Stimulated activated CD8-positive, alpha-beta memory T cell treated with anti-CD3 and anti-CD28 coated beads, Interleukin-4, amount 100 ng/mL, for 1 hour (primary cell): ENCODE measurements at places on chromosomes 1 and 21.

DNA sequence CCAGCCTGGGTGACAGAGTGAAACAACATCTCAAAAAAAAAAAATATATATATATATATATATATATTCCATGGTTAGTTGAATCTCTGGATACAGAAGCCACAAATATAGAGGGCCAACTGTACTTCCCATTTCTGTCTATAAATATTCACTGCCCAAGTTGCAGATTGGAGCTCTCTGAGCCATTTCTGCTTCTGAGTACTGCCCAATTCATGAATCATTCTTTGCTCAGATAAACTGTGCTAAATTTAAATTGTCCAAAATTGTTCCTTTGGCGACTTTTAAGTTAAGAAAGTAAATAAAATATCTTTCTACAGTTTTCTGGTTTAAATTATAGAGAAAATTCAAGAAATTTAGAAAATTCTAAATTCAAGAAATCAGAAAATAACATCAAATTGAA lies 23.2 kb upstream of the C1orf146 start:
- DNase-seq: no peak

GRCh38 chr1:203519053-203519840 lies 25.3 kb downstream of the OPTC start:
- DNase-seq: no peak

DNA sequence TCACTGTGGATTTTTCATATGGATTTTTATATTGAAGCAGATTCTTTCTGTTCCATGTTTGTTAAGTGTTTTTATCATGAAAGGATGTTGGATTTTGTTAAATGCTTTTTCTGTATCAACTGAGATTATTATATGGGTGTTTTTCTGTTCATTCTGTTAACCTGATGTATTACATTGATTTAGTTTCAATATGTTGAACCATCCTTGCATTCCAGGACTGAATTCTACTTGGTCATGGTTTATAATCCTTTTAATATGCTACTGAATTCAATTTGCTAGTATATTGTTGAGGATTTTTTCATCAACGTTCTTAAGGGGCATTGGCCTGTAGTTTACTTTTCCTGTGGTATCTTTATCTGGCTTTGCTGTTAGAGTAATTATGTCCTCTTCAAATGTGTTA lies 55.8 kb downstream of the CCDC30 start:
- DNase-seq: no peak

DNA sequence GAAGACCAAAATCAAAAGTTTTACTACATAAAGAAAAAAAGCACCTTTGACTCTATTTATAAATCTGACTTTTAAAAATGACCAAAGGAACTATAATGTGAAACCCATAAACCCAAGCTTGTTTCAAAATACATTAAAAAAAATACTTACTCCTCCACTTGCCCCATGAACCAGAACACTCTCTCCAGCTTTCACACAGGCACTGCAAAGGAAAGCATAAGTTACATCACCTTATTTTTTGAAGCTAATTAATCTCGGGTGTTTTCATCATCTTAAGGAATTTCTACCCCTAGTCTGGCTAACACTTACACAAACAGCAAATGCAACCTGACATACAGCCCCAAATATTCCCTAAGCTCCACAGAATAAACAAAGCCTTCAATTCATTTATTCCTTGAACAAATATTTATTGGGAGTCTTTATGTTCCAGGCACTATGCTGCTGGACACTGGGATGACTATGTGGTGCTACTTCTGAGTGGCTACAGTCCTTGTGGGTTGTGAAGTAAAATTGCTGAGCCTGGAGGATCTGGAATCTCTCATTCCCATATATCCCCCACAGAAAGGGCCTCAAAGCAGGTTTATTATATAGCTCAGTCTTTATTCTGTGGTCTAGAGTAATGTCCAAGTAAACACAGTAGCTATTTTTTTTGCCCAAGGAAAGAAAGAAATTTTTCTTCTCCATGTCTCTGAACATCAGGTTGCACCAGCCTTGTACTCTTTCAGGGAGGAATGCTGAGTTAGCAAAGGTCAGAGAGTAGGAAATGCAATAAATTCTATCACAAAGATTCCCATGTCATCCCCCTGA lies 18.2 kb downstream of the CRYZ start:
- DNase-seq: no peak

DNA sequence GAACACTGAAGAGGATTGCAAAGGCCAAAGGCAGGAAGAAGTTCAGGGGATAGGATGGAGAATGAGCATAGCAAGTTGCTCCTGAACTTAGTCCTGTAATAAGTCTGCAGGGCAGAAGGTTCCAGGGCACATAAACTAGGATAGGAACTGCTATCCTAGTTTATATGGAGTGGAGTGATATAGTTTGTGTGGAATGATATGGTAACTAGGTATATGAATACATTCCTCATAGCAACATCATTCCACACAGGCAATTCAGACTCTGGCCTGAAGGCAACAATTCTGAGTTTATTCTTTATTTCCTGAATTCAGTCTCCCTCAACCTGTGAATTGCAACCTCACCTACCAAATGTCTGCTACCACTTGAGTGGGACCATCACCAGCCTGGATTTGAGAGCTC lies 154.9 kb upstream of the GREM2 start:
- no peak for DNase-seq

DNA sequence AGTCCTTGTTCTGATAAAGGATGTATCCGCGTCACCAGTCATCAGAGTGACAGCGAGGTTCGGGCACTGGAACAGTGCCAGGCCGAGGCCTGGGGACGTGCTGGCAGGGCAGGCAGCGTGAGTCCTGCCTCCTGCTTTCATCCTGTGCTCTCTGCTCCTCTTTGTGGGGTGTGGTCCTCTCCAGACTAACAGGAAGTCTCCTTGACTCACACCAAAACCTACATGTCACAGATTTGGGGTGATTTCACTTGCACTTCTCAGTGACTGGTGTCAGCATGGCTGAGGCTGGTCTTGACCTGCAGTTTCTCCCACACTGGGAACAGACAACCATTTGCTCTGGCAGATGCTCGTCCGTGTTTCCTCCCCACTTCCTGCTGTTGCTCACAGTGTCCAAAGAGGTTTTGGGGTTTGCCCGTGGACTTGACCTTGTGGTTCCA lies 8.8 kb upstream of the NLRP3 start:
- peak; percentile 35 for DNase-seq

DNA sequence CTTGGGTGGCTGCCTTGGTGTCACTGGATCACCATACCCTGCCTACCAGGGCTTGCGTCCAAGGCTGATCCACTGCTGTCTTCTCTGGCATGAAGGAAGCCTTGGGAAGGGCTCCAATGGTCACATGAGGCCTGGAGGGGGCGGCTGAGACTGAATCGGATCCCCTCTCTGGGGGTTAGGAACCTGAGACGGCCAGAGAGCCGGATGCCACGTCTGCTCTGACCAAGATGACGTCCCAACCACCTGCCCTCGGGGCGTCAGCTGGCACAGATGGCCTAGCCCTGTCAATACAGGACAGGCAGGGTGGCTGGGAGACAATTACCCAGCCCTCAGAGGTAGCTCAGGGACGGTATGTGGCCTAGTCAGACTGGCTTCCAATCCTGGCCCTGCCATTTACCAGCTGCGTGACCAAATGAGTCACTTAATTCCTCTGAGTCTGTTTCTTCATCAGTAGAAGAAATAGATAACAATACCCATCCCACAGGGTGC lies 5.4 kb downstream of the TRIM62 start:
- DNase-seq: no peak

DNA sequence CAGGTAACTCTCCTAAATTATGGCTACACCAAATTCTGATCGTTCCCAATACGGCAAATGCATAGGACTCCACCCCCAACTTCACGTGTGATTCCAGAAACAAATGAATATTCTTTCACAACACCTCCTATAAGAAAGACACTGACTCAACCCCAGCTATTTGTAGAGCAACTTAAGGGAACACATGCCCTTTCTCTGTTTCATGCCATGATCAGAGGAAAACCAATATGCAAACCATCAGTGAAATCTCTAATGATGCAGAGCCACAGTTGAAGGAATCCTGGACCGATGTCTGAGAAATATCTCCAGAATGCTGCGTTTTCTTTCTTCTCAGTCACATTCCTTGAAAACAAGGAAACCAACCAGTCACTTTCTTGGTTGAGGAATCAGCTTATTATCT lies 164.2 kb upstream of the PTBP2 start:
- DNase-seq: no peak

DNA sequence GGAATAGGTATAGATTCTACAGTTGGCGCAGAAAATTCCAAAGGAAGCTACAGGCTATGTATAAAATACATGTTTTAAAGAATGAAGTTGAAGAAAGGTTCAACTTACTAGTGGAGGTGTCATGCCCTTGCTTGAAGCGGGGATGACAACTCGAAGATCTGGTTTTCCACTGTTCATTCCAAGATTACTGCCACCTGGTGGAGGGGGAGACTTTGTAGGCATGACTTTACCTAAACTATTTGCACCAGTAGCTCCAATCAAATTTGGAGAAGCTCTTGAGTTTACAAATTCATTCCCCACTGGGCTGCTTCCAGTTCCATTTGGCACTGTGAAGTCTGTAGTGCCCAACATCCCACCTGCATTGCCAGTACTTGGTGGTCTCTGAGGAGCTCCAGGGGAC lies 81.7 kb downstream of the AXDND1 start:
- DNase-seq: no peak

GRCh38 chr1:208756339-208756981 lies 512.3 kb upstream of the PLXNA2 start:
- no peak for DNase-seq

DNA sequence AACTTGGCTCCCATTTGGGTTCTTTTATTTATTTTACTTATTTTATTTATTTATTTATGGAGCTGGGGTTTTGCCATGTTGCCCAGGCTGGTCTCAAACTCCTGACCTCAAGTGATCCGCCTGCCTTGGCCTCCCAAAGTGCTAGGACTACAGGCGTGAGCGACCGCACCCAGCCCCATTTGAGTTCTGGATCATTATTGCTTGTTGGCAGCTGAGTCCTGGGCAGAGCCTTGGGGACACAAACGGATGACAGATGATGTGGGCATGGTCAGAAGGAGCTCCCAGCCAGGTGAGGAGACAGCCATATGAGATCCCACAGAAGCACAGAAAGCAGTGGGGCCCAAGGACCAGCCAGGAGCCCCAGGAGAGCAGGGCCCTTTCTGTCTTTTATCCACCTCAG lies 254.0 kb downstream of the MATN1 start:
- DNase-seq: no peak

DNA sequence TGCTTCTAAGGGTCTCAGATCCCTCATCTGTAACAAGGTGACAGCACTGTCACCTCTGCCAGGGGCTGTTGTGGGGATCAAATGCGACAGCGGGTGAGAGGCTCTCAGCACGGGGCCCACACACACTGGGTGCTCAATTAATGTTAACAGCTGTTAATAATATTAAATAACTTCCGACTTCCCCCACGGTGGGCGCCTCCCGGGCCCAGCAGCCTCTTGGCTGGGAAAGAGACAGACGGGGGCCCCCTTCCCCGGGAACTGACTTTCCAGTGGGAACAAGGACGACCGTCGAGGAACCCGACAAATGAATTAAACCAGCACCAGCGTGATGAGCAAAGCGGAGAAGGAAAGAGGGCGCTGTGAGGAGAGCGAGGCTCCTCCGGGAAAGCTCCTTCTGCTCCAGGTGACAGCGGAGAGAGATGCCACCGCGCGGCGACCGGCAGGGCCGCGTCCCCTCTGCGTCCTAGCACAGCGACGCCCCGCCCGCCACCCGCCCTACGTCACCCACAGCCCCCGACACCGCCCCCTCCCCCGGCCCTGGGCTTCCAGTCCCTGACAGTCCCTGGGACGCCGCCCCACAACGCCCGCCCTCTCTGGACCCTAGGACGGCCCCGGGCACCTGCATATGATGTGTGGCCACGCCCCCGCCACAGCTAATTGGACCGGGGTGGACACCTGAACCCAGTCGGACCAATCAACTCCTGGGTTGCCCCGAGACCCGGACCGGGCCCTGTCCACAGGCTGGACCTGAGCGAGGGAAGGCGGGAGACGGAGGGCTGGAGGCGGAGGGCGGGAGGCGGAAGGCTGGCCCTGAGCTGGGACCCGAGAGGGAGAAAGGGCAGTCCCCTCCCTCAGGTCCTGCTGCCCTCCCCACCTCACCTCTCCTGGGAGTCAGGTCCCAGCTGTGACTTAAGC lies 38.2 kb downstream of the MATN1 start:
- no peak for DNase-seq

DNA sequence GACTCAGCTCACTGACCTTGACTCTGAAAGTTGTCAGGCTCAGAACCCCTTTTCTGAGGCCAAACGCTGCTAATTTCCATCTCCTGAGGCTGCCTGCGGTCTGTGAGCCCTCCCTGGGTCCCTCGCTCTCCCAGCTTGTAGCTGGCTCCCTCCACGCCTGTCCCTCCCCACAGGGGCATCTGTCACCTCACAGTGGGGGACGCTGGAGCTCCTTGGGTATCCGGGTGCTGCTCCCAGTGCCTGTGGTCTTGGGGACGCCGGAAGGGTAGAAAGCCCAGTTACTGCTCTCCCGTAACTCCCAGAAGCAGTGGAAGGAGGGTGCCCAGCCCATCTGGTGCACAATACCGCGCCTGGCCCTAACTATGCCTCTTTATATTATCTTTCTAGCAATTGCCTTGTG lies 13.0 kb upstream of the MMEL1 start:
- no peak for DNase-seq

GRCh38 chr21:42475036-42475435 lies 21.0 kb downstream of the RSPH1 start:
- no peak for DNase-seq

- DNase-seq: no peak
Observed at GRCh38 chr1:109793486-109794318, 30.0 kb upstream of the EPS8L3 start.

DNA sequence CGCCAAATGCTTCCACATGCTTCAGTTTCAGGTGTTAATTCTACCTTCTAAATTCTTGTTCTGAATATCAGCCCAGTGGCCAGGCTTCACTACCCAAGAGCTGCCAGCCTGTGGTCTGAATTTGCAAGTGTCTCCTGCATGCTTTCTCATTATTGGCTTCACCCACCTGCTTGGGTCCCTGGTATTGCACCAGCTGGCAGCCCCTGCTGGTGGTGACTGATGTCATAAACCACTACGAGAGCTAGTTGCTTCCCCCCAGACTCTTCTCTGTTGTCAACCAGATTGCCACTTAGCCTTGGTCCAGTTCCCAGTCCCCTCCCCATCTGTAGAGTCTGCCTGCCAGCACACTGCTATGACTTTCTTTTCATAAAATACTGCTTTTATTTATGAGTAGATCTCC lies 197.7 kb upstream of the DUSP10 start:
- DNase-seq: no peak

DNA sequence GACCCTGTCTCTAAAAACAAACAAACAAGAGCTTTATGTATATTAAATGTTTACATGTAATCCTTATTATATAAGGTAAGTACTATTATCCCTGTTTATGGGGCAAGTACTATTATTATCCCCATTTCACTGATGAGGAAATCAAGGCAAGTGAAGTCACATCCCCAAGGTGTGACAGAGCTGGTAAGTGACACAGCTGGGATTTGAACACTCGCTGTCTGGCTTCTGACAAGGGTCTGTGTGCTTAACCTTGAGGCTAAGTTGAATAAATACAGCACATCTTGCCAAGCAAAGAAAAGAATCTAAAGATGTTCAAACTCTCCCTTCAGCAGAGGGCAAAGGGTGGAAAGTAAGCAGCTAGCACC lies 167.9 kb upstream of the IRF2BP2 start:
- no peak for DNase-seq
